ENCODE measurements at places on chromosomes 5 and 9.

DNA sequence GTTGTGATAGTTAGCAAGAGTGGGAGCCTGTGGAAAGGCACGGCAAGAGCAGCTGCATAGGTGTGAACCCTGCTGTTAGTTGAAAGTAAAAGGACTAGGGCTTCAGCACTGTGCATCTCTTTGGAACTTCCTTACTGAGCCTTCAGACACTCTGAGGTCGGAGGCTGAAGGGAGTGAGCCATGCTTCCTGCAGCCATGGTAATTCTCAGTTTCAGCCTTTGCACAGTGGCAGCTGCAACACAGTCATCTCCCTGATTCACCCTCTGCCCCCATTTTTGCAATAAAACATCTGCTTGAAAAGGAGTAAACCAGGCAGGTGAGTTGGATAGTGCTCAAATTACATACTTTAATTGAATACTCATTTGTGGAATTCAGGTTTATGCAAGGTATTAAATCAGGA is 6.5 kb upstream of the TLE4 start:
- no peak for DNase-seq

GRCh38 chr9:78213712-78214111 is 22.2 kb upstream of the CEP78 start:
- no peak for DNase-seq

- no peak for DNase-seq
Measured at GRCh38 chr5:19274578-19274977, 713.4 kb downstream of the CDH18 start.

- DNase-seq: no peak
Measured at GRCh38 chr5:175542966-175543235, 64.5 kb downstream of the SFXN1 start.

DNA sequence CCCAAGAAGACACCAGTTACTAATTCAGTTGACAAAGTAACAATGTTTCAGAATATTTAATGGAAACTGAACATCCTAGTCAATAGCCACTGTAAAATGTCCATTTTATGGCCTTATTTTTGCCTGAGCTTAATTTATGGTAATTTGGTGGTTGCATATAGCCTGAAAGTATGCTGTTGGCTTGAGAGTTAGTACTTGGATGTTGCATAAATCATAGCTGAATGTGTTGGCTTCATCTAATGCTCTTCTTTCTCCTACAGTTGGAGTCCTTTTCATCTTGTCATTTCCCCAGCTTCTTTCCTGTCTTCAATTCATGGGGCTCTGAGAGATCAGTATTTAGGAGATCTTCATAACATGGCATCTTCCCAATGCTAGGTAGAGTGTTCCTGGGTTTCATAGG is 164.6 kb downstream of the MAT2B start:
- no peak for DNase-seq

- DNase-seq: no peak
Measured at GRCh38 chr9:114055061-114055460, 23.0 kb downstream of the AMBP start.

- no peak for DNase-seq
Measured at GRCh38 chr5:16152601-16153568, 26.7 kb downstream of the MARCHF11 start.

GRCh38 chr5:123142206-123142915 is 53.3 kb downstream of the PRDM6 start:
- DNase-seq: no peak

GRCh38 chr5:89105836-89106235 is 222.9 kb upstream of the MEF2C start:
- no peak for DNase-seq

DNA sequence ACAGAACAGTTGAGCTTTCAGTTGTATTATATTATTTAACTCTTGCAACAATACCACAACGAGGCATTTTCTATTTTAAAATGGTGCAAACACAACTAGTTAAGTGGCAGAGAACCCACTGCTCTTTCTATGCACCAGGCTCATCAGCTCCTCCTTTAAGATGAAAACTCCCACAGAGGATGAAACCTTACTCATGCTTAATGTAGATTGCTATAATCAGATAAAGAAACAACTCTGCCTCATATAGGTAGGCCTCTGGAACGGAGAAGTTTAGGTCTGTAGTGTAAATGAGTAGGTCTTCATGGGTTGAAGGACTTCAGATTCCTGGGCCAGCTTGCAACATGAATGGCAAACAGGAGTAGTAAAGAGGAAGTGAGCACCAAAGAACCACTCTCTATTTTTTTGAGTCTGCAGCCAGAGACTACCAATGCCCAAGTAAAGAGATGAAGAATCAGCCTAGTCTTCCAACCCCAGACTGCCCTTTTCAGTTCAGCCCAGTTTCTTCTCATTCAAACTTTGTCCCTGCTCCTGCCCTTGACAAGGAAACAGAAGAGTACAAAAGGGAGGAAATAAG is 33.9 kb downstream of the HACD4 start:
- DNase-seq: no peak

GRCh38 chr9:77847626-77848025 is 184.0 kb downstream of the GNAQ start:
- no peak for DNase-seq

GRCh38 chr5:115349001-115349817 is 52.8 kb upstream of the CCDC112 start:
- DNase-seq: no peak

GRCh38 chr9:99326112-99326916 is 104.2 kb downstream of the SEC61B start:
- no peak for DNase-seq

- no peak for DNase-seq
Measured at GRCh38 chr5:174186096-174186695, 140.7 kb downstream of the NSG2 start.

GRCh38 chr9:136825295-136826187 is 16.7 kb upstream of the AJM1 start:
- no peak for DNase-seq

Measured in CD8-positive, alpha-beta T cell (primary cell).